Renal pelvis (tissue), 12 donors: ENCODE measurements at places on chromosomes 5 and 9. TPM values are rescaled to one million over a fixed set of nuclear protein-coding genes. Genes with fewer than 3 reads are reported as not detected.

Gene PCDHGA12
- polyA plus RNA-seq = 2.9 TPM

Gene PFN3
- 6.2 TPM for polyA plus RNA-seq

Gene ZNF454
- polyA plus RNA-seq = 6.0 TPM

Gene SLC25A2
- polyA plus RNA-seq = 0.19 TPM

Gene RASGRF2
- 2.5 TPM for polyA plus RNA-seq

Gene C9orf153
- 0.13 TPM for polyA plus RNA-seq

Gene LOX
- polyA plus RNA-seq = 36.5 TPM

Gene PRUNE2
- 16.8 TPM for polyA plus RNA-seq

Gene RECK
- 26.5 TPM for polyA plus RNA-seq

DNA sequence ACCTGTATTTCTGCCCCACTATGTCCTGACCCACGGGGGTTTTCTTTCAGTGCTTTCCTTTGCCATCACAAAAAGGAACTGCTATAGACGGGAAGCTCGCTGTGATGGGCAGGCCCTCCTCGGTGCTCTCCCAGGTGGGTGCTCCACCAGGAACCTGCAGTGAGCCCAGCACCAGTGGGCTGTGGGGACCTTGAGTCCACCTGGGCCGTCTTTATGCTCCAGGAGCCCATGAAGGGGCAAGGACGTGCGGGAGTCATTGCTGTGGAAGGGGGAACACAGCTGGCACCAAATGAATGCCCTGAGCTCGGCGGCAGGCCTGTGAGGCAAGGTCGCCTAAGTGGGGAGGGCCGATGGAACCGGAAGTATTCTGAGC is 36.7 kb upstream of the SLC6A3 start:
- DNase-seq = no peak

GRCh38 chr5:122312591-122313406 is 762 bp downstream of the SNCAIP start:
- no peak for DNase-seq

DNA sequence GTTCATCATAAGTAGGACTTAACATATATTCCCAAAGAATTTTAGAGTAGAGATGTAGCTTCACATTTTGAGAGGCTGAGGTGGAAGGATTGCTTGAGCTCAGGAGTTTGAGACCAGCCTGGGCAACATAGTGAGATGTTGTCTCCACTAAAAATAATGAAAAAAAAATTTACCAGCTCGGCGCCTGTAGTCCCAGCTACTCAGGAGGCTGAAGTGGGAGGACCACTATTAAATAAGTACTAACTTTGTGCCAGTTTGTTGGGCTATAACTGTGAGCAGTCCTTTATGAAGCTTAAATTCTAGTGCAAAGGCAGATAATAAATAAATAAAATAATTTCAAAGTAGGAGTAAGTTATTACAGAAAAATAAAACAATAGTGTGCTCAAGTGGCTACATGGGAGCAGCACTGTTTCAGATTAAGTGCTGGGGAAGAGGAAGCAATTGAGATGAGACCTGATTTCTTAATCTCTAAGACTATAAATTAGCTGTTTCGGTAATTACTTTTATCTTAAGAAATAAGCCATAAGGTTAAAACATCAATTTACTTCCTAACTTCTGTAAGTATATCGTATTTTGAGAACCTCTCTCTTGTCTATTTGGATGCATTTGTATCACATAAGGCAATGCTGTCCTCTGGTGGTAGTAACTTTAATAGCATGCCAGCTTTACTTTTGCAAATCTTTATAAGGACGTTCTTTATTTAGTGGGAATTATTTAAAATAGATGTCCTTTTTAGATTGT is 98.9 kb downstream of the CSNK1G3 start:
- peak; percentile 55 for DNase-seq

DNA sequence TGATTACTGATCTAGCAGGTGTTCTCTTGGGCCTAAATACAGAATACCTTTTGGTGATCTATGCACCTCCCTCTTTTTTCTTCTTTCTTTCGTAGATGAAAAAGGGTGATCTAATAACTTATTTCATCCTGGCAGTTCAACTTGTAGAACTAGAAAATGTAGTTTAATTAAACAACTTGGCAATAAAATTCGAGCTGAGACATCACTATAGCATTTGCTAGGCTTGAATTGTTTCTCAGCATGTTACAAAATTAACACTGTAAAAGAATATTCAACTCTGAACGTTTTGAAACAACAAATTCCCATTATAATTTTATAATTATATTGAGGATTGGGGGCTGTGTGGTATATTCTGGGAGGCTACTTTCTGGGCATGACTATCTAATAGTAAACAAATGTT is 19.5 kb downstream of the SMIM15 start:
- no peak for DNase-seq

DNA sequence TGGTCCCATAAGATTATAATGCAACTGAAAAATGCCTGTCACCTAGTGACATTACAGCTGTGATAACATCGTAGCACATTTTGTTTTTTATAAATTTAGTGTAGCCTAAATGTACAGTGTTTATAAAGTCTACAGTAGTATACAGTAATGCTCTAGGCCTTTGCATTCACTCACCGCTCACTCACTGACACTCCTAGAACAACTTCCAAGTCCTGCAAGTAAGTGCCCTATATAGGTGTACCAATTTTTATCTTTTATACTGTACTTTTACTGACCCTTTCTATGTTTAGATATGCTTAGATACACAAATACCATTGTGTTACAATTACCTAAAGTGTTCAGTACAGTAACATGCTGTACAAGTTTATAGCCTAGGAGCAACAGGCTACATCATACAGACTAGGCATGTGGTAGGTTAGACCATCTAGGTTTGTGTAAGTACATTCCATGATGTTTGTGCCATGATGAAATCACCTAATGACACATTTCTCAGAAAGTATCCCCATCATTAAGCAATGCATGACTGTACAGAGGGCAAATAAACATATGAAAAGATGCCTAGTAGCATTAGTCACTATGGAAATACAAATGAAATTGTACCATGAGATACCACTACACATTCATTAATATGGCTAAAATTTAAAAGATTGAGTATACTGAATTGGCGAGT is 127.6 kb downstream of the TRPM6 start:
- no peak for DNase-seq

DNA sequence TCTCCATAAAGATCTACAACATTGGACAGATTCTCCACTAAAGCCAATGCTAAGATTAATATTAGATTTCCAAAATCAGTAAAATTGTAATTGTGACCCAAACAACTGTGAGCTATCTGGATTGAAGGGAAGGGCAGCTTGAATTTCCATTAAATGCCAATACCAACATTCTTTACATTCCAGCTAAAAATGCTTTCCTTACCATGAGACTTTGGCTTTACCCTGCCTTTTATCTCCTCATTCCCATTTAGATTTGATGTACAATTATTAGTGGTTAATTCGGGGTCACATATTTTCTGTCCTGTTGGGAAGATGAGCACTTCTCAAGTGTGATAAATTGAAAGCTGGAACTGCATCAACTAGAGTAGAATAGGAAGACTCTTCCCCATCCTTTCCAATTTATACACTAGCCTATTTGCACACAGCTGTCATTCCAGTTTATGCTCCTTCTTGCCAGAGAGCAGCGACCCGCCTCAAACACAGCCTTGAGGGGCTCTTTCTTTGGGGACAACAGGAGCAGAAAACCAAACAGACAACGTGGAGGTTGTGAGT is 33.1 kb upstream of the MYOT start:
- DNase-seq = no peak

DNA sequence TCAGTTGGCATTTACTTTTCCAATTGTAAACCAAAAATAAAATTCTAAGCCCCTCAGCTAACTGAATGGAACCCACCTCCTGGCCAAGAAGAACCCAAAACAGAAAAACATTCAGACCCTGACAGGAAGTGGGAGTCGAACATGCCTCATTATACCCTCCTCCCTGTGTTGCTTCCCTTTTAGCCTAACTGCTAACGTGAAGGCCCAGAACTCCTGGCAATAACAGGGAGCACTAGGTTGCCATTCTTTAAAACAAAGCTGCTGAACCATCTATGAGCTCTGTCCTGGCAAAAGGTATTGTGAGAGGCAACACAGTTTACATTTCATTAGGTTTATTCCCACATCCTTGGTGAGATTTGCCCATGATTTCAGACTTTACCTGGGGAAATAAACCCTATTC is 481.4 kb downstream of the CHSY3 start:
- no peak for DNase-seq

GRCh38 chr9:136846376-136847087 is 2.7 kb upstream of the PHPT1 start:
- DNase-seq = no peak

DNA sequence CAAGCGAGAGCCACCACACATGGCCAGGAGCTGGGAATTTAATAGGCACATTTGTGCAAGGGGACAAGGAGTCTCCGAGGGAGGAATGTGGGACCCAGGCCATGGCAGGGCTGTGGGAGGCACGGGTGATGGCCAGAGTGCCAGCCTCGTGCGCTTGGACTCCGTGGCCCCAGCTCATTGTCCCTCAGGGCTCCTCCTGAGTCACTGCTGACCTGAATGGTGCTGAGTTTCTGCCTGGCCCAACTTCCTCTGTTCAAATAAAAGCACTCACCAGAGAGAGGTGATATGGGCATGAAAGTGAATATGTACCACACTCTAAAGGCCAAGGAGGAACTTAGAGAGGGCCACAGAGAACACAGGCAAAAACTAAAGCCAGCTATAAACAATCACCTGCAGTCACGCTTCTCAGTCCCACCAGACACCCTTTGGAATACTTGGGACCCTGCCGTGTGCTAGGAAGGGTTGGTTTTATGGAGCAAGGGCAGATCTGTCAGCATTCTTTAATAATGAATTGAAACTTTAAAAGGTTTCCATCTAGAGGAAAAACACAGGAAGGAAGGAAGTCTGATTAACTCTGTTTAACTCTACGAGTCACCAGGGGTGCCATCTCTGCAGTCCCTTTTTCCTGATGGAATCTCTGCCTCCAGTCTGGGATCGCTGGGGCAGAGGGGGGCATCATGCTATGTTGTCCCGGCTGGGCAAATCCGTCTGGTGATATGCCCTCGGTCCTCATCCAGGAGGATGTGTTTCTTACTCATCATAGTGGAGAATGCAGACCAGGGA is 25.1 kb upstream of the UBE2QL1 start:
- DNase-seq = no peak

DNA sequence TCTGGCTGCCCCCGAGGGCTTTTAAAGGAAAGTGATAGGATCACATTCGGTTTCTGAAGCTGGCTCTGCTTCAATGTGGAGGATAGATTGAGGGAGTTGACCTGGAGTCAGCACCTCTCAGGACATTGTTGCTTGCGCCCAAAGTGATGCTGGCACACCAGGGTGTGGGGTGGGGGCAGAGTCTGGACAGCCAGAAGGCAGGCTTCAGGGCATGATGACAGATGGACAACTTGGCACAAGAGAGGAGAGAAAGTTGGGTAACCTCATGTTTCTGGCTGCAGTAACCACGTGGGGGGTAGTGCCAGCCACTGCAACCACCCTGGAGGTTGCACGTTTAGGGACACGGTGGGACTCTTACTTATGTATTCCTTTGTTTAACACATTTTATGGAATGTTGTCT is 9.5 kb downstream of the ALDH1B1 start:
- no peak for DNase-seq

GRCh38 chr9:127735530-127736185 is 564 bp upstream of the TOR2A start:
- no peak for DNase-seq

- no peak for DNase-seq
These were observed 30.3 kb upstream of the DENND4C start for GRCh38 chr9:19200229-19200628.

- DNase-seq = no peak
These were observed 4.6 kb downstream of the TGFBR1 start for GRCh38 chr9:99109522-99109921.

DNA sequence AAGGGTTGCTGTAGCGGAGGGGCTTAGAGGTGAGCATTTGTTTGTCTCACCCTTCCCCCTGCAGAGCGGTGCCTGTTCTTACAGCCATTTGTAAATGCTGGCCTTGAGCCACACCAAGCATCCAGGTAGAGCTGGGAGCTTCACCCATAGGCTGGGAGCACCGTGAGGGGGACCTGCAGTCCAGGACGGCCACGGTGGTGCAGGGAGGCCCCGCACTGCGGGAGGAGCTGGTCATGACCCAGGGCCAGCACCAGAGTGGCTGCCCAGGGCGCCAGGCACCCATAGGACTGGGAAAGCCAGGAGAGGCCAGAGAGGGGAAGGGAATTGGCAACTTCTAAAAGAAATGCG is 197.3 kb upstream of the ADAMTS16 start:
- DNase-seq = no peak

DNA sequence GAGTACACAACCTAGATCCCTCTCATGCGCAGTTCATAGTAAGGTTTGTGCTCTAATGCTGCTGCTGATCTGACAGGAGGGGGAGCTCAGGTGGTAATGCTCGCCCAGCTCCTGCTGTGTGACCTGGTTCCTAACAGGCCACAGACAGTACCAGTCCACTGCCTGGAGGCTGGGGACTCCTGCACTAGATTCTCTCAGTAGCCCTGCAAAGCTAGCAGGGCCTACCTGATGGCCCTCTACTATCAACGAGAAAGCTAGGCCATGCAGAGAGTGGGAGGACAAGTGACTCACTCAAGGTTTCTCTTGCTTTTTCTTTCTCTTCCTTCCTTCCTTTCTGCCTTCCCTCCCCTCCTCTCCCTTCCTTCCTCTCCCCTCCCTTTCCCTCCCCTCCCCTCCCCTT is 55.1 kb upstream of the TEX48 start:
- no peak for DNase-seq

DNA sequence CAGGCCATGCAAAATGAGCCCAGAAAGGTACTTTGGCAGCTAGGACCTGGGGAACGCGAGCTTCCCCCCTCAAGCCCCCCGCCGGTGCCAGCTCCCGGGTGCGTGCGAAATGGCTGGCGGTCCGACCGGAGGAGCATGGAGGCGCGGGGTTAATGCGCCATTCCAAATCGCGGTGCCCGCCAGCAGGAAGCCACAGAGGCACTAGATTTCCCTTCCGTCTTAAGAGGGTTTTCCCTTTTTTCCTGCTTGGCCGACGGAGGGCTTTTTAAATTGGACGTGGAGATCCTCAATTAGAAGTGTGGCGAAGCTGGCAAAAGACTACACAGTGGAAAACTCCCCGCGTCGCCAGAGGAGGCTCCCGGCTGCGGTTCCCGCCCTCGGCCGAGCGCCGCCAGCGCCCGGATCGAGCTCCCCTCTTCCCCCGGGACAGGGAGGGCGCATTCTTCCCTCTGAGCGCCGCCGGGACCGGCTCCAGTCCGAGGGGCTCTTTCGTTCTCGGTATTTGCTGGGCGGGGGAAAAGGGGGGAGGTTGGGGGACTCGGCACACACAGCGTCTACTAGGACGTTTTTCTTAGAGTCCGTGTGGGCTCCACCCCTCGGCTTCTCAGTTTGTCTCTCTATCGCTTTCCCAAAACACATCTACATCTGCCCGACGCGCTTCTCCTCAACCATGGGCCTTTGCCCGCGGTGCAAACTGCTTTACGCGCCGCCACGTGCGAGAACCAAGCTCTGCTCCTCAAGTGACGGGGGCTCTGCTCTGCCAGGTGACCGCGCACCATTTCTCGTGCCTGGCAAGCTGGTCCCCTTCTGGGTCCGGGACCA is 3.0 kb downstream of the GDNF start:
- no peak for DNase-seq

GRCh38 chr5:173878224-173878967 is 9.8 kb upstream of the CPEB4 start:
- DNase-seq = no peak

- DNase-seq = no peak
These were observed 44.1 kb upstream of the SYNPO start for GRCh38 chr5:150596313-150596712.
